MM.1S (cell line): ENCODE measurements at places on chromosomes 1 and 21.

DNA sequence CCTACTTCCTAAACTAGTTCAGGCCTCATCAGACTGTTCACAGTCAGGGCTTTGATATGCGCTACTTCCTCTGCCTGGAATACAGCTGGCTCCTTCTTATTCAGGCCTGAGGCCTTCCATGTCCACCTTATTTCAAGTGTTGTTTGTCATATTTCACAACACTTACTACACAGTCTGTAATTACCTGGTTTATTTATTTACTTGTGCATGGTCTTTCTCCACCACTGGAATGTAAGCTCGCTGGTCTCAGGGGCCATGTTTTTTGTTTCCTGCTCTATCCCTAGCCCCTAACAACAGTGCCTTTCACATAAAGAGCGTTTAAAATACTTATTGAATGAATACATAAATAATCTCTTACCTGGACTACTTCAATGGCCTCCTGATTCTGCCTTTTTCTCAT lies 4.6 kb upstream of the SRSF4 start:
- no peak for DNase-seq

- no peak for DNase-seq
These were observed 7.9 kb downstream of the COL6A1 start for GRCh38 chr21:45989355-45990048.

DNA sequence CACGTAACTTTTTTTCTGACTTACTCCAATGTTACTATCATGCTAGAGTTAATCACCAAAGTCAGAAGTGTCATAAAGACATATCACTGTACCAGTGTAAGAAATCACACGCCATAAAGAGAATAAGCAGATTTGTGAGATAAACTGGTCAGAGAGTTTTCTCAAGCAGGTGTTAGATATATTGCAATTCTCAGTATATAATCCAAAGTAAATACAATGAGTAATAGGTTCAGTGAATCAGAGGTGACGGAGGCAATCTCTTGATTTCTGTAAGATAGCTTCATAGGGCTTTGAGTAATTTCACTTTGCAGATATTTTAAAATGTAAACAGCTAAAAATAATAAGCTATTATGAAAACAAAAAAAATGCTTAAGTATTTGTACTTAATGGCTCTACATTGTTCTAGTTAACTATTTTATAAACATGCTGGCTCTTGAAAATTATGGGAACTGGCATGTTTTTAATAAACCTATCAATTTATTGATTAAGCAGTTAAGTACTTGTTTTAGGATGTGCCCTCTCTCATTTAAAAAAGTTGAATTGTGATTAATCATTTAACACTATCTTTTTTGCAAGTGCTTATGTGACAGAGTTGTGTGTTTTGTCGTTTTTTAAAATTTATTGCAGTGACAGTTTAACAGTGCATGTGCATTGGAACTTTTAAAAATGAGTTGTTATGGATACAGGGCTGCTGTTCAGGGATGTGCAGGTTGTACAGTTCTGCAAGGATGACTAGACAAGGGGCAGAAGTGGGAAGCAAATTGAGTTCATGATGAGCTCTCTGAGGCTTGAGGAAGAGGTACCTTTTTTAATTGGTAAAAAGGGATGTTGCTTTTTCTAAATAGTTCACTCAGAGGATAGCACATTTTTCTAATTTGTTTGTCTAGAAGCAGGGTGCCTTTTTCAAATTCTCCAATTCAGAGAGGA lies 119.1 kb downstream of the USP25 start:
- no peak for DNase-seq

DNA sequence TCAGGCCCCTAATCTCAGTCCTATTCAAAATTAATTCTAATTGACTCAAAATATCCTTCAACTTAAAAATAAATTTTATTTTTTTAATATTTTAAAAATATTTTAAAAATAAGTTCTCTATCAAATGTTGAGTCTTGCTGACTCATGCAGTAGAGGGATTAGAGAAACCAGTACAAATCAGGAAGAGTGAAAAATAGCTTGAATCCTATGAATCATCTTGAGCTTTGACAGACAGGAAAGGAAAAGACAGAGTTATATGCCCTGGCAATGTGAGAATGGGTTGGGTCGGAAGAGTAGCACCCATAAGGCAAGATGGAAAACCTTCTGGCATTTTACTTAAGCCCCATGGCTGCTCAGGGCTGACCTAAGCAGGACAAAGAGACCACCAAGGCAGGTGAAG lies 346.6 kb upstream of the RUNX1 start:
- no peak for DNase-seq

DNA sequence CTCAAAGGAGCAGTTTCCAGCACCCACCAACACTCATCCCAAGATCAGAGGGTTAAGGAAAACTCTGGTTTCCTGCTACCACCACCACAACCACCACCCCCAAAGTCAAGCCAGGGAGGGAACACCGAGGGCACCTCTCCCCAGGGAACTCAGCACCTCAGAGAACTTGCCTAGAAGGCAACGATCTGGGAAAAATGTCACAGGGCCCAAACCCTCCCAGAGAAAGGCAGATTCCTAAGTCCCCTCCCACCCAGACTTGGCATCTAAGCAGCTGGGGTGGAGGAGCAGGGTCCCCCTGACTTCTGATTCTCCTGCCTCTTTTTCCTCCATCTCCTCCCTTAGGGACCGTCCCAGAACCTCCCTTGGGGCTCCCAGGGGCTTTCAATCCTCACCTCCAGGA lies 10.6 kb downstream of the KANK4 start:
- no peak for DNase-seq

DNA sequence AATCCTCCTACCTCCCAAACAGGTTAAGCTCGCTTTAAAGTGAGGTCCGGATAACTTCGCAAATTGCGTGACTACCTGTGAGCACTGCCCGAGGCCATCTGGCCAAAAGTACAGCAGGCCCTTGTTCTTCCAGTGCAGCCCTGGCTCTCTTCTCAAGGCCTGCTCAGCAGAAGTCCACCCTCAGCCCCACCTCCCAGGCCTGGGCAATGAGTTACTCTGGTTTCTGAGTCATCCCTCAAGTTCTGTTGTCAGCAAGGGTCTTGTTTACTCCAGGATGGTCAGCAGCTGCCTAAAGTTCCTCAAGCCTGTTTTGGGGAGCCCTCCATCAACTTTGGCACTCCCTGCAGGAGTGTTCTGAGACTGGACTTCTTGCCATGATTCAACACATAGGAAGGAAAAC lies 101.7 kb downstream of the BCAR3 start:
- no peak for DNase-seq

DNA sequence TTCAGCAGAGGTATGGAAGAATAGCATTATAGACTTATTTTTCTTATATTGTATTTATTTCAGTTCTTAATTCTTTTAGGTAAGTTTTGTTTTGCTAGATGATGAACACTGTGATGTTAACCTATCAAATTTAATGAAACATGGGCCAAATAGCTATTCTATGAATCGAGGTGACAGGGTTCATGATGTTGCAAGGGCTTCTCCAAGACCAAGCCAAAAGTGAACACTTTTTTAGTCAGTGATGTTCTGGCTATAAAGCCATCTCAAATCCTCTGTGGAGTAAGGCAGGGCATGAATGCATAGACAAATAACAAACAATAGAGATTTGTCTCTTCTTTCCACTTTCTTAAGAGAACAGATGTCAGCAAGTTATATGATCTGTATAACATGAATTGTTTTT lies 26.7 kb downstream of the C1orf146 start:
- DNase-seq, result no peak

GRCh38 chr1:242854466-242854865 lies 330.0 kb upstream of the PLD5 start:
- peak; percentile 51 for DNase-seq

DNA sequence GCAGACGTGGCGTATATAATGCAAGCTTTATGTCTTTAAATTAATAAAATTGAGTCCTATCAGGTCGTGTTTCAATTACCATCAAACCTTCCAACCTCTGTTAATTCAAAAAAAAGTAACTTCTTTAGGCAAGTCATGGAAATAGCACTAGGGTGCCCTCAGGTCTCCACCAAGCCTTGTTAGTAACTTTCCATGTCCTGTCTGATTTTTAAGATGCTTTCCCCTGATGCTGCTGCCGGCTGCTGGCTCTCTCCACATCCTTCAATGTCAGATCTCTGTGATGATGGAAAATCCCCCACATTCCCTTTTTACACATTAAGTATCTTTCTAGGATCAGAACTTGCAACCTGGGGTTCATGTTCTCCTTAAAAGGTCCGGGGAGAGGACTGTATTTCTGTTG lies 3.0 kb downstream of the ERG start:
- no peak for DNase-seq

- DNase-seq, result no peak
These were observed 16.4 kb upstream of the CGN start for GRCh38 chr1:151494741-151495281.

- DNase-seq, result no peak
These were observed 103.4 kb downstream of the ZBTB18 start for GRCh38 chr1:244154508-244154871.

DNA sequence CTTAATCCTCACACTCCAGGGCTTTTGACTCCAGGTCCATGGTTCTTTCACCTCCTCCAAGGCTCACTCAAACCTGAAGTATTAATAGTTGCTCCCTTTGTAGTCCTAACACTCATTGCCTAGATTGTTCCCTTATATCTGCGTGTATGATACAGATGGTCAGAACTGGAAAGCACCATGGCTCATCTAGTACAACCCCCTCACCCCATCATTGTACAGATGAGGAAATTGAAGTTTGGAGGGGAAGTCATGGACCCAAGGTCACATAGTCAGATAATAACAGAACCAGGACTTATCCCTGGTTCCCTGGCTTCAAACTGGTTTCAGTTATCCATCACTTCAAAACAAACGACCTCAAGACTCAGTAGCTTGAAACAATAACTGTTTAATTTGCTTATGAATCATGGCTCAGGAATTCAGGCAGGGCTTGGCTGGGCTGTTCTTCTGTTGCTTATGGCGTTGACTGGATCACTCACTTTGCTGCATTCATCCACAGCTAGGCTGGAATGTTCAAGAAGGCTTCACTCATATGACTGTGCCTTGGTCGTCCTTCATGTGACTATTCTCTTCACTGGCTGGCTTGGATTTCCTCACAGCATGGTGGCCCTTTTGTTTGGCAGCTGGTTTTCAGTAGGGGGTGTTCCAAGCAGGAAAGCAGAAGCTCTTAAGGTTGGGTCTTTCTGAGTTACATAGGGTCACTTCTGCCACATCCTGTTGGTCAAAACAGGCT lies 5.0 kb downstream of the NOS1AP start:
- no peak for DNase-seq

GRCh38 chr21:37619464-37619974 lies 252.9 kb downstream of the DYRK1A start:
- DNase-seq, result no peak

GRCh38 chr1:180182643-180183311 lies 28.1 kb downstream of the QSOX1 start:
- DNase-seq, result no peak

DNA sequence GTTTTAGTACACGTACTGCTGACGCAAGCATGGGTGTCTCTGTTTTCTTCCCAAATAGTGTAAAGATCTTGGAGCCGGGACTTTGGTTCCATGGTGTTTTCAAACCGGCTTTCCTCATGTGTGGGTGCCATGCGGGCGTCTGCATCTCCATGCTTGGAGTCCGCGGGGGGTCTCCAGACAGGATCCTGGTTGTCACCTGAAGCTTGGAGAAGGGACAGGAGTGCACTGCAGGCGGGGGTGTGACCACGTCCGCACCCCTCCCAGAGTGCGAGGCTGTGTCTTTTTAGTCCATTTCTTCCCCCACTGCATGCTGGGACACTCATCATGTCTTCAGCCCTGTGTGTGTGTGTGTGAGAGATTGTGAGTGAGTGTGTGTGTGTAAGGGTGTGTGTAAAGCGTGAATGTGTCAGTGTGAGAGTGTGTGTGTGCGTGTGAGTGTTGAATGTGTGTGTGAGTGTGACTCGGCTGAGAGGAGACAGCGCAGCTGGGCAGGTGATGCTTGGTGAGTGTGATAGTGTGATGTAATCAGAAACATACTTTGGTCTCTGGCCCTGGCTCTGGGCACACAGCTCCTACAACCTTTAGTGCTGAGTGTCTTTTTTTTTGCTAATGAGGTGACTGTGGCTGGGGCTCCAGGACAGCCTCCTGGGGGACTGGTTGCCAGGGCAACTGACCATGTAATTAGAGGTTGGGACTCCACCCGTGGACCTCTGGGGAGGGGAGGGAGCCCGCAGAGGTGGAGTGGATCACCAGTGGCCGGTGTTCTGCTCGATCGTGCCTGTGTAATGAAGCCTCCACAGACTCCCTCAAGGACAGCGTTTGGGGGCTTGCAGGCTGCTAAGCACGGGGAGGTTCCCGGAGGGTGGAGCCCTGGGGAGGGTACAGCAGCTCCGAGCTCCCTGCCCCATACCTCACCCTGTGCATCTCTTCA lies 55.1 kb downstream of the AGPAT3 start:
- no peak for DNase-seq

- DNase-seq, result no peak
These were observed 2.4 kb upstream of the FAM110D start for GRCh38 chr1:26156285-26157038.

DNA sequence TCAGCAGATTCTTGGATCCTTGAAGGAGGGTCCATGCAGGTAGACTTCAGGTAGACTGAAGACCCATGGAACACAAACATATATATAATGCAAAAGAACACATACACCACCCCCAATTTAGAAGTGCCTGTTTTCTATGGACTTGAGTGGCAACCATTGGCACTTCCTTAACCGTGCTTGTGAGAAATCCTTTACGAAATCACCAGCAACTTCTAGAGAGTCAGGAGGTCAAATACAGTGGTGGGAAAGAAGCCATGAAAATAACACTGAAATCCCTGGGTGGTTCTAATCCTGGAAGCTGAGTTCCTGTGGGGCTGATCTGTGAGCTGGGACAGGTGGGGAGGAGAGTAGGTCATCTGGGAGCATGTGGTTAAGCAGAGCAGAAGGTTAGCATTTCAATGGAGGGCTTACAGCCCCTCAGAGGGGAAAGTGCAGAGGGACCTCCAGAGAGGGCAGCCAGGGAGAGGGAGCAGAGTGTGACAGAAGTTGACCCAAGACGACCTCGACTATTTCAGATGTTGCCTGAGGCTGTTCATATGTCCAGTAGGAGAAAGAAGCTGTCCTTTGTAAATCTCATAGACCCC lies 13.0 kb upstream of the IL10 start:
- no peak for DNase-seq

DNA sequence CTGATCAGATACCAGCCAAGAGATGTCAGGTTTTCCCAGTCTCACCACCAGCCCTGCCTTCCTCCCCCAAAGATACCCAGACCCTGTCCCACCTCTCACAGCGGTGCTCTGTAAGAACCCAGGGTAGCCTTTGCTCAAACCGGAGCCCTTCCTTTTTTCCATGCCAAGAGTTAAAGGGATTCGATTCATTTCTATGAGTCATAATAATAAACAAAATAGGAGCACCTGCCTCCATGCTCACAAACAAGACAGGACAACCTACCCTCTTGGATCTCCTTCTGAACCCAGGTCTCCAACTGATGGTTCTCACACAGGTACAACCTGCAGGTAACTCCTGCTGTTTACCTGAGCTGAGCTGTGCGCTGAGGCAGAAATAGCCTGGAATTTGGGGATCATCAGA lies 5.9 kb upstream of the ATP1A2 start:
- DNase-seq, result no peak

- no peak for DNase-seq
These were observed 11.8 kb downstream of the PATJ start for GRCh38 chr1:61753998-61754508.

DNA sequence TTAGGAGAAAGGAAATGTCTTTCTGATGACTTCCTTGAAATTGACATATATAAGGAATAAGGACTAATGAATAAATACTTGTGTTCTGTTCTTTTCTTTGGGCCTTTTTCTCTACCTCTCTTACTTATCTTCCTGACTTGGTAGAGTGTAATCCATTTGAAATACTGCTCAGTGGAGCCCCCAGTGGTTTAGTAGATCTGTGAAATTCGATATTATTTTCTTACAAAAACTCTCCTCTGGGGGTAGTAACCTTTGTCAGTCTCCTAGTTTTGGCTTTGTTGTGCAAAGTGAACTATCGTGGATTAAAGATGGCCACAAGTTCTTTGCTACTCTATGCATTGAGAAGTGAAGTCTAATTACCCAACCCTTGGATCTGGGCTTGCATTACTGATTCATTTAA lies 48.8 kb downstream of the DUSP10 start:
- DNase-seq, result no peak
